ENCODE measurements at places on chromosomes 2 and 18. TPM values are rescaled to one million over a fixed set of nuclear protein-coding genes. Genes with fewer than 3 reads are reported as not detected.

DNA sequence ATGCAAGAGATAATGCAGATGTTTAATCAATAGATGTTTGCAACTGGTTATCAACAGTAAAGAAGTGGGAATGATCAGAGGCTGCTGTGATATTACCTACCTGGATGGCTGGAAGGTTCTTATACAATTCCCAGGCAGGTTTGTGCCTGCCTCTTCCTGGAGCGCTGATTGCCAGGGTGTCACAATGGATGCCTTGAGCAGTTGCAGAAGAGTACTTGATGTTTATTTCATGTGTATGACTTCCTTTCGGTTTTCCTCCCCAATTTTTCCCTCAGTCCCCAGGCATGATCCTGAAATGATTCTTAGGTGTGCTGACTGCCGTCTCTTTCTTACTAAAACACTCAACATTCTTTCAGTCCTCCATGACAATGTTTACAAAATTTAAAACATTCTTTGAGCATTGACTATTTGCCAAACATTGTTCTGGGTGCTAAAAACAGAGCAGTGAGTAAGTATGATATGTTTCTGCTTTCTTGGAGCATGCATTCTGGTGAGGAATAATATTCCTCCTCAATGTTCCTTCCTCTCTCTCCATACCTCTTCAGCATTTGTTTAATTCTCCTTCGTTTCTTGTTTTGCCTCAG, 416.6 kb upstream of the TRIB2 start:
- H3K4me3 ChIP-seq, result no peak overlapping the region
- H3K27ac ChIP-seq, result no peak overlapping the region
- no peaks in the 10 kb centered on the region for H3K4me1 ChIP-seq
- DNase-seq, result no peak

DNA sequence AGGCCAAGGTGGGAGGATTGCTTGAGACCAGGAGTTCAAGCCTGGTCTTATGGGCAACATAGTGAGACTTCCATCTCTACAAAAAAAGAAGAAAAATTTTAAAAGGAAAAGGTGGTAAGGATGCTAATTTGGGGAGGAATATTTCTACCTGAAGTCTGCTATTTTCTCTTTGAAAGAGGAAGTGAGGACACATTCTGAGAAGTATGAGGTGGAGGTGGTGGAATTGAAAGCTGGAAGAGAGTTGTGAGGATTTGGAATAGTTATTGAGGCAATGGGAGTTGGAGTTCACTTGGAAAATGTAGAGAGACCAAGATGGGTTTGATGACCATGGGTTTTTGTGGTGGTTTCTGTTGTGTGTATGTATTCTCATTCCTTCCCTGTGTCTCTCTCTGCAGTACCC, 29.3 kb downstream of the EML4 start:
- no peaks in the 10 kb centered on the region for H3K27me3 ChIP-seq
- H3K4me1 ChIP-seq, result no peaks in the 10 kb centered on the region
- H3K27ac ChIP-seq, result no peak overlapping the region
- H3K36me3 ChIP-seq, result no peaks in the 10 kb centered on the region

RTP5 gene
- not detected for total RNA-seq

- DNase-seq, result peak; percentile 51
Measured at GRCh38 chr2:109144271-109144670, 15.3 kb downstream of the SH3RF3 start.

PID1 gene
- 64.4 TPM for total RNA-seq

HOXD3 gene
- total RNA-seq, result 7.9 TPM

GRCh38 chr2:199903111-199903510, 8.0 kb upstream of the C2orf69 start:
- no peak for DNase-seq
- no peaks in the 10 kb centered on the region for H3K36me3 ChIP-seq
- H3K4me3 ChIP-seq, result no peak overlapping the region
- H3K27ac ChIP-seq, result no peak overlapping the region

ATP8B1 gene
- 115 TPM for total RNA-seq

DNA sequence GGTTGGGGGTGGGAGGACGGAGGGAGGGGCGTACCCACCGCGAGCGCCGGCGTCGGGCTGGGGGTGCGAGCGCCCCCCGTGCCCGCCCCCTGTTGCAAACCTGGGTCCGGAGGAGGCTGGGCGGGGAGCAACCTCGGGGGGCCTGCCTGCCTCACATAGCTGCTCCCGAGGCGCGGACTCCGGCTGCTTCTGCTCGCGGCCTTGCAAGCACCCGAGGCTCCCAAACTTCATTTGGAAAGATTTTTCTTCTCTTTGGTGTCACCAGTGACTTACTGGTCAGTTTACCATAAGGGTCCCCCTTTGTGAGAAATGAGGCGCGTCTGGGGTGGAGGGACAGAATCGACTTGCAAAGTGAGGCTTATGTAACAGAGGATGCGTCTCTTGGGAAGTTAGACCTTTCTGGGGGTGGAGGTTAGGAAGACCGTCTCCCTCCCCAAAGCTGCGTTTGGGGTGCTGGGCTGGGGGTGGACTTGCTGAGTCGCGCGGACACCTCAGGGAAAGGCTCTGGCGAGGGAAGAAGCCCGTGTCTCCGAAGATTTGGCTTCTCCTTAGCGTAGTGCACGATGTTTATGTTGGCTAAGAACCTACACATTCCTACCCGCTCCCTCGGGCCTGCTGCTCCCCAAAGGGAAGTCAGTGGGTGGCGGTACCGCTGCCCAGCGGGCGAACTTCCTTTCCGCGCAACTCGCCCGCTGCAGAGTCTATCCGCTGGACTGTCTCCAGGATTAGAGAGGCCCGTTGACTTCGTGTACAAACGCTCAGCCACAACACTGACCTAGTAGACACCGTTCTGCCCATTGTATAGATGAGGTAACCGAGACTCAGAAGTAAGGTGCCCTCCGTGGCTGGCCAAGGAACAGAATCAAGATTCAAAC, 559 bp downstream of the TMEM37 start:
- H3K4me1 ChIP-seq, result peaks cover 9% of the 10 kb centered on the region
- peak overlapping the region; percentile 62 for H3K27ac ChIP-seq
- no peak for DNase-seq
- H3K4me3 ChIP-seq, result peak overlapping the region; percentile 48

- H3K27me3 ChIP-seq, result no peaks in the 10 kb centered on the region
- H3K27ac ChIP-seq, result no peak overlapping the region
- no peak for DNase-seq
- no peaks in the 10 kb centered on the region for H3K36me3 ChIP-seq
Measured at GRCh38 chr2:153873052-153874048, 1.6 kb downstream of the GALNT13 start.

- no peak overlapping the region for H3K4me3 ChIP-seq
- no peaks in the 10 kb centered on the region for H3K4me1 ChIP-seq
- H3K36me3 ChIP-seq, result no peaks in the 10 kb centered on the region
Measured at GRCh38 chr2:186544255-186544675, 45.6 kb upstream of the ITGAV start.

- no peaks in the 10 kb centered on the region for H3K4me1 ChIP-seq
- H3K4me3 ChIP-seq, result no peak overlapping the region
- no peak overlapping the region for H3K27ac ChIP-seq
Measured at GRCh38 chr2:44807201-44808025, 134.1 kb upstream of the SIX3 start.

- no peaks in the 10 kb centered on the region for H3K27me3 ChIP-seq
- no peak overlapping the region for H3K27ac ChIP-seq
- no peaks in the 10 kb centered on the region for H3K4me1 ChIP-seq
- H3K4me3 ChIP-seq, result no peak overlapping the region
- DNase-seq, result no peak
Measured at GRCh38 chr2:32402091-32402490, 45.3 kb downstream of the BIRC6 start.

DNA sequence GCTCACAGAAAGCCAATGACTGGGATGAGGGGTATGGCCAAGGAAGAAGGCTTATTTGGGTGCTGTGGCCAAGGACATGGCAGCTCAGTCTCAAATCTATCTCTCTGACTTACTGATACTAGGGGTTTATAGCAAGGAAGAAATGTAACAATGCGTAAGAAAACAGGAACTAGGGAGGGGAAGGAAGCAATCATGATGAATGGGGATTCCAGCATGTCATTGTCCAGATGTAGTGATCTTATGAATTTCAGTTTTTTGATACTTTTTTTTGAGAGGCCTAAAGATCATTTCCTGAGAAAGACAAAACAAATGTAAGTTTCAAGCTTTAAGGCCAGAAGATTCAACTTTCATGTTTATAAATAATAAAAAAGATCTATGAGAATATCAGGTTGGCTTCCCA, 298.6 kb upstream of the FAM98A start:
- H3K27me3 ChIP-seq, result no peaks in the 10 kb centered on the region
- no peak for DNase-seq
- H3K4me1 ChIP-seq, result no peaks in the 10 kb centered on the region
- H3K4me3 ChIP-seq, result no peak overlapping the region
- H3K27ac ChIP-seq, result no peak overlapping the region

DNA sequence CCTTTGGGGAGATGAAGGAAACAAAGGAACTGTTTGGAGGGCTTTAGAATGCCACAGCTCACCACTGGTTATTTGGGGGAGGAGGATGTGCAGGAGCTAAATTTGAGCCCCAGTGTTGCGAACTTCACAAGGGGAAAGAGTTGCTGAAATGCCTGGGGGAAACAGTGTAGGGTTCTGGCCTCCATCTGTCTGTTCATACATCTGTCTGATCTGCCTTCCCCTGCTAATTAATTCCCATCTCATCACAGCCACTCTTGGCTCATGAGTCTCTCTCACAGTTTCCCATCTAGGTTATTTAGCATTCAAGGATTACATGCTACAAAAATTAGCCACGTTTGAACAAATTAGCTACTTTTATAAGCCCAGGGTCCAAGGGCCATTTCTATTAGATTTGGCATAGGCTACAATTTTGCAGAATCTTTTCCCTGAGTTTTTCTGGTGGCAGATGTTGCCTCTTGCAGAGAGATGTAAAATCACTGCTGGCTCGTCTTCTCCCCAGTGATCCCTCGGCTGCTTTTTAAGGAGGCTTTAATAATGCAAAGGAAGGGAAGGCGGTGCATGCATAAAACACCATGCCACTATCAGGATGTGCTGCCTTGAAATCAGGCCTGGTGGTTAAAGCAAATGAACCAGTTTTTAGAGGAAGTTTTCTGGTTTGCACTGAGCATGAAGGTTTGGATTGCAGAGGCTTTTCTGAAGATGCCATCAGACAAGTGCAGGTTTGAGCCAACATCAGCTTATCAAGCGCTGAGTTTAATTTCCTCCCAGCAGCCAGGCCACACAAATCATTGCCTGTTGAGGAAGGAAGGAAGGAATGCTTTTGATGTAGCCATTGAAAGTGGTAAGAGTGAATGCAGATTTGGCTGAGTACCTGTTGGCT, 35.0 kb downstream of the ADD2 start:
- no peak for DNase-seq
- H3K4me3 ChIP-seq, result no peak overlapping the region
- no peak overlapping the region for H3K27ac ChIP-seq
- no peaks in the 10 kb centered on the region for H3K36me3 ChIP-seq
- H3K27me3 ChIP-seq, result no peaks in the 10 kb centered on the region
- no peaks in the 10 kb centered on the region for H3K4me1 ChIP-seq

DNA sequence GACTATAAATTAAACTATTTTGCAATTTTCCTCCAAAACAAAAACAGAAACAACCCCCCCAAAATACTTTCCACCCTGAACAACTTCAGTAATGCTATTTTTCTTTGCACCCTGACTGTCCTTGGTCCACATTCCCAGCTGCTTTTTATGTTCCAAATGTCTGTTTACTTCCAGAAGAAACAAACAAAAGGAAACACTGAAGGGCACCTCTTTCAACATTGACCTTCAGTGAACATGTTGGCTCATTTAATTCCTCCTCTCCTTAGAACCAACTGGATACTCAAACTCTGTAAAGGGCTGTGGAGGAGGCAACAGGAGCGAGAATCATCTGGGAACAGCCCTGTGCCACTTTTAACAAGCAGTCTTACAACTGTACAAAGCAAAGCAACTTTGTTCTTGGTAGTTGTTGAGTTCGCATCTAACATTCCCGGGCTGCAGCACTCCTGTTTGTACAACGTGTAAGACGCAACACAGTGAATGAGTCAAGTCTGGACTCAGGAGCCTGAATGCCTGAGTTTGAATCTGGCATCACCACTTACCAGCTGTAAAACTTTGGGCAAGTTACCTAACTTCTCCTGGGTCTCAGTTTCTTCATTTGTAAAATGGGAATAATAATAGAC, 111.4 kb upstream of the GATA6 start:
- no peaks in the 10 kb centered on the region for H3K4me1 ChIP-seq
- no peak overlapping the region for H3K4me3 ChIP-seq
- no peaks in the 10 kb centered on the region for H3K27me3 ChIP-seq
- no peaks in the 10 kb centered on the region for H3K36me3 ChIP-seq

DNA sequence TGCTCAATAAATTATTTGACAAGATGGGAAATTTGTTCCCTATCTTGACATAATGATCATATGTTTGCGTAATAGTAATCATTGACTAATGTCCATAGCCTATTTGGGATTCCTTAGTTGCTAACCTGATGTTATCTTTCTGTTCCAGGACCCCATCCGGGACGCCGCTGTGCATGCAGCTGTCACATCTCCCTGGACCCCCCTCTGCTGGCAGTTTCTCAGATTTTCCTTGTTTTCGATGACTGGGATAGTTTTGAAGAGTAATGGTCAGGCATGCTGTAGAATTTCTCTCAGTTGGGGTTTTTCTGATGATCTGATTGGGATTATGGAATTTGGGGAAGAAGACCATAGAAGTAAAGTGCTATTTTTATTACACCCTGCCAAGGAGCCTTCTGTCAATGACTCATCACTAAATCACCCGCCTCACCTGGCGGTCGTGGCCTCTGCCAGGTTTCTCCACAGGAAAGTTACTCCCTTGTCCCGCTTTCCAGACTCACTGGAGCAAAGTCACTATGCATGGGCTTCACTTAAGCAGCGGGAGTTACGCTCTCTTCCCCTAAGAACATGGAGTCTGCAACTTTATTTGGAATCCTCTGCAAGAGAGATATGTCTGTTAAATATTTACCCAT, 19.9 kb upstream of the TMEM18 start:
- H3K27me3 ChIP-seq, result no peaks in the 10 kb centered on the region
- H3K27ac ChIP-seq, result no peak overlapping the region
- H3K4me3 ChIP-seq, result no peak overlapping the region

GRCh38 chr2:215751200-215751910, 262.0 kb downstream of the MREG start:
- no peaks in the 10 kb centered on the region for H3K36me3 ChIP-seq
- no peaks in the 10 kb centered on the region for H3K4me1 ChIP-seq
- H3K27ac ChIP-seq, result no peak overlapping the region
- DNase-seq, result no peak
- H3K4me3 ChIP-seq, result no peak overlapping the region

VIT gene
- total RNA-seq, result 4.3 TPM

Measured in Peyer's patch (tissue), 4 donors.